ENCODE measurements at places on chromosomes 5 and 9. TPM values are rescaled to one million over a fixed set of nuclear protein-coding genes. Genes with fewer than 3 reads are reported as not detected.

The DMRT3 gene
- not detected for total RNA-seq

The PLPPR1 gene
- total RNA-seq: not detected

The PLCXD3 gene
- total RNA-seq: 76.6 TPM

- DNase-seq: no peak
These were observed 206.1 kb upstream of the ZNF608 start for GRCh38 chr5:124952566-124952965.

GRCh38 chr5:155150012-155150411 is 136.5 kb downstream of the KIF4B start:
- no peak for DNase-seq
